ENCODE measurements at places on chromosomes 2 and 18.

GRCh38 chr2:96131152-96131812 lies 7.0 kb downstream of the ASTL start:
- DNase-seq = no peak

GRCh38 chr18:3266062-3266608 lies 4.2 kb downstream of the MYL12B start:
- DNase-seq = no peak

GRCh38 chr2:74843899-74844298 lies 10.0 kb downstream of the HK2 start:
- no peak for DNase-seq

- no peak for DNase-seq
These were observed 100.7 kb upstream of the STK39 start for GRCh38 chr2:168348076-168348475.

DNA sequence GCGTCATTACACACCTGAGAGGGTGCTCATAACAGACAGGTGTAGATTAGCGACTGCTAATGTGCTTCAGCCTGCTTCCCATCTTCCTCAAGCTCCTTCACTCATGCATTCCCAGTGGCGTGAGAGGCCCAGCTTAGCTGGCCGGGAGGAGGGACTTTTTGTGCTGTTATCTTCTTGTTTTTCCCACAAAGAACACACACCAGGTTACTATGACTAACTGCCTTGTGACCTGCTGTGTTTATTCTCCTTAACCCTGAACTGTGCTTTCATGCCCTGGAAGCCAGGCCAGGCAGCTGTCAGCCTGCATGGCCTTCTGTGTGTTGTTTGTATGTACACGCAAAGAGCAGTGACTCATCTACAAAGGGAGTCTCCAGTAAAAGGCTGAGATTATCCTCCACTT lies 143.8 kb downstream of the PIEZO2 start:
- no peak for DNase-seq

- no peak for DNase-seq
These were observed 90.7 kb downstream of the WDPCP start for GRCh38 chr2:63497576-63497975.

GRCh38 chr2:163554864-163555263 lies 180.9 kb downstream of the FIGN start:
- no peak for DNase-seq

GRCh38 chr2:70091364-70091763 lies 4.1 kb downstream of the PCBP1 start:
- no peak for DNase-seq

GRCh38 chr2:73856214-73856613 lies 27.5 kb downstream of the STAMBP start:
- no peak for DNase-seq

DNA sequence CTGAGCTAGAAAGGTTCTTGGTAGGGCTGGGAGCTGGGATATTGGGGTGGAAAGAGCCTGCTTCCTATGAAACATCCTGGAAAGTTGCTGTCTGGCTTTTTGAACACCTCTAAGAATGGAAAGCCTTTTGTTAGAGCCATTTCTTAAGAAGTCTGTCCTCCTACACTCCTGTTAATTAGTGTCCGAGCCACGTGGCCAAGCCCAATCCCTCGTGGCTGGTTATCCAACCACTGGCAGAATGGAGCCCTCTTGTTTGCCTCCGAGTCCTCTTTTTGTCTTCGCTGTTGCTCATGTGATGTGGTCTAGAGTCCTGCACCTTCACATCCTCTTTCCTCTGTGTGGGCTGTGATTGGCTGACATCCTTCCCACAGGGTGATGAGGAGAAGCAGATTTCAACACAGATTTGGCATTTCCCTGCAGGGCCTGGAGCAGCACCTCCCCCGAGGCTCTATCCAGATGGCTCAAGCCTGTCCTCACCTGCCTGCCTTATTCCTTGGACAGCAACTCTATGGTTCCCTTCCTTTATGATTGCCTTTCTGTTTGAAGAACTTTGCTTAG lies 8.2 kb upstream of the TOGARAM2 start:
- no peak for DNase-seq

DNA sequence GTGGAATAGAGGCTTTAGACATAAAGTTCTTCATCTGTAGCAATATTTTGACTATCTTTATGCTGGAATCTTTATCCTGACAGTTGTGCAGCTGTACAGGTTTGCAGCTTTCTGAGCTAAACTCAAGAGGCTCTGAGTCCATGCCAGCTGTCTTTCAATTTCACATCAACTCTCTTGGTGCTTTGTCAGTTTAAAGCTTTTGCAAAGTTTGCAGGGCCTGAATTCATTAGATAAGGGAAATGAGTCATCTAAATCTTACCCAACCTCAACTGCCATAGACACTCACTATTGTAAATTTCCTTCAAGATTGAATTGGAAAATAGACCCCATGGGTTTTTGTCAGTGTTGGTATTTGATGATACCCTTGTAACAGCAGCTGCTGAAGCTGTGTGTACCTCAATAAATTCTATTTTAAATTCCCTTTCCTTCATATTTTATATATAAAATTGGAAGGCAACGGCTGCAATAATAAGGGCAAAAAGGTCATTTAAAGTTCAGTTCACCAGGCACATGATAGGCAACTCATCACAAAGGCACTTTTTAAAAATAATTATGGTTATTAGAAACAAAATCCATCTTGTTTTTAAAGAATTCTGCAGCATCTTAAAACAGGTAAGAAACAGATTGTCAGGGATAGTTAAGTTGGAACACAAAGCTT lies 169.9 kb upstream of the SLC39A10 start:
- no peak for DNase-seq

DNA sequence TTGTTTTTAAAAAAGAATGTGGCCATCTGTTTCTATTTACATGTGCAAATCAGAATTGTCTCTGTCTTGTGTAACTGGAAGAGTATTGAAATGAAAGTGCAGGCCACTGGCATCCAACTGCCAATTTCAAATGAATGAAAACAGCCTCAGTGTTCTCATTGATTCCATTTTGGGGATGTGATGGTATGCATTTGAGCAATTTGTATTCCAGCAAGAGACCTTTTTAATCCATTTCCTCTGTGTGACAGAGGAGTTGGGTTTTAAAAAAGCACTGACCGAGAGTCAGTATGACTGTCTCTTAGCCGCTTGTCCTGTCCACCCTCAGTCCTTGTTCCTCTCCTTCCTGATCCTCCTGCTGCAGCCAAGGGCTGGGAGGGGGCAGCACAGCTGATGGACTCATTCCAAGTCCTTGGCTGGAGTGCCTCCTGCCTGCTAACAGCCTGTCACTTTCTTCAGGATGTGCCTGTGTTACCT lies 50.0 kb downstream of the ASAP2 start:
- peak; percentile 24 for DNase-seq

DNA sequence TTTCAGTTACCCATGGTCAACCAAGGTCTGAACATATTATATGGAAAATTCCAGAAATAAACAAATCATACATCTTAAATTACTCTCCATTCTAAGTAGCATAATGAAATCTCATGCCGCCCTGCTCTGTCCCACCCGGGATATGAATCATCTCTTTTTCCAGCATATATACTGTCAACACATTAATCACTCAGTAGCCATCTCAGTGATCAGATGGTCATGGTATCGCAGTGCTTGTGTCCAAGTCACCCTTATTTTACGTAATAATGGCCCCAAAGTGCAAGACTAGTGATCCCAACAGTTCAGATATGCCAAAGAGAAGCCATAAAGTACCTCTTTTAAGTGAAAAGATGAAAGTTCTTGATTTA lies 43.8 kb downstream of the OSBPL6 start:
- DNase-seq = no peak

DNA sequence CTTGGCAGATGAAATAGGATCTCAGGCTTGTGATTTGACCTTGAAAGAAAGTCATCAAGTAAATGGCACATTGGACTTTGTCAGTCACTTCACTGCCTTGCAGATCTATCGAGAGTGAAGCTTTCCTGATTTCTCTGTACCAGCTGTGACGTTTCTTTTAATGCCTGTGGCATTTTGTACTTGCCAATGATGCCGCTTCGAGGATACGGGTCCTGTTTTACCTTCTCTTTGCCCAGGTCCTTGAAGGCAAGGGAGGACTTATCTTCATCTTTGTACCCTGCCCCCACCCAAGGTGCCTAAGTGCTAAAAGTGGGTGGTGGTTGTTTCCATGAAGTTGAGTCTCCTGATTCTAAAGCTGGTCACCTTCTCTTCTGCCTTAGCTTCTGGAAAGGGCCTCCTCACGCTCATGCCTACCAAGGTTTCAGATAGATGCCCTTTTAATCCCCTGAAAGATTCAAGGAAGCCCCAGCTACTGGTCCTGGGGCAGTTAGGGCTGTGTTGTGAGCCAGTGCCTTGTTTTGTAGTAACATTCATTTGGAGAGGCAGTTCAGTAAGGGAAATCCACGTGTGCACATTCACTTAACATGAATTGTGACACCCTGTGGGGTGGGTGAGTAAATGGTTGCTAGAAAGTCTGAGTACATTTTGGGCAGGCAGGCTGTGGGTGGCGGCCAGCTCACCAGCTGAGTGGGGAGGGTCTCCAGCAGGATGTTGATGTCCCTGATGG lies 6.1 kb downstream of the LBH start:
- no peak for DNase-seq

DNA sequence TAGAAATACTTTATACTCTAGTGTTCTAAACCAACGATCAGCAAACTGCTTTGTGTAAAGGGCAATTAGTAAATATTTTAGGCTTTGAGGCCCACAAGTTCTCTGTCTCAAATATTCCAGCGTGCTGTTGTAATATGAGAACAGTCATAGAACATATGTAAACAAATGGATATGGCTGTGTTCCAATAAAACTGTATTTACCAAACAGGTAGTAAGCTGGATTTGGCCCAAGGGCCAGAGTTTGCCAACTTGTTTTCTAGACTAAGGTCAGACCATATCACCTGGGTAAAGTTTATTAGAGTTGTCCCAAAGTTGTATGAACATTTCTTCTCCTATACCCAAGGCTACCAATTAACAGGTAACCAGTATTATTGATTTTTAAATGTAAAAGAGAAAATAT lies 303.2 kb upstream of the MC4R start:
- DNase-seq = no peak

DNA sequence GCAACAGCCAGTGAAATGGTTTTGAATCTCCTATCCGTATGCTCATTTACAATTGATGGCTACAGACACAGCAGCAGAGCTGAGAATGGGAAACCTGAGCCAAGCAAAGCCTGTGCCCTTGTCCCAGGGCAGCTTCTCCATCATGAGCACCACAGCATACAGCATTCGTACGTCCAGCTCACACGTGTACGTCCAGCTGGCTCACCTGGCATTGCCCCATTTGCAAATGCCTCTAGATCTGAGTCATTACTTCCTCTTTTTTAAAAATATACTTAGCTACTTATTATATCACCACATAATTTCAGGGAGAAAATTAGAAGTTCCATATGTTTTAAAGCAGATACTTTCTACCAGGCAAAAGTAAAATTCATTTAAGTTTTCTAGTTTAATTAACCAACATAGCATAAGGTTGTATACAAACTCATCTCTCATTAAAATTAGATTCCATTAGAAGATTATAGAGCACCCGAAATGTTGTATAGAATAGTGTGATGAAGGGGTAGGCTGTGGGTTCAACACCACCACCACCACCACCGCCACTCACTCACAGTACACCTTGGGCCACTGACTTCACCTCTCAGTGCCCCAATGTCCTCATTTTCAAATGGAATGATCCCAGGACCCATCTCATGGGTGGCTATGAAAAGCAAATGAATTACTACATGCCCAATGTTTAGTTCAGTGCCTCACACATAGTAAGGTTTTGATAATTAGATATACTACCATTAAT lies 31.4 kb upstream of the TMEM177 start:
- no peak for DNase-seq

DNA sequence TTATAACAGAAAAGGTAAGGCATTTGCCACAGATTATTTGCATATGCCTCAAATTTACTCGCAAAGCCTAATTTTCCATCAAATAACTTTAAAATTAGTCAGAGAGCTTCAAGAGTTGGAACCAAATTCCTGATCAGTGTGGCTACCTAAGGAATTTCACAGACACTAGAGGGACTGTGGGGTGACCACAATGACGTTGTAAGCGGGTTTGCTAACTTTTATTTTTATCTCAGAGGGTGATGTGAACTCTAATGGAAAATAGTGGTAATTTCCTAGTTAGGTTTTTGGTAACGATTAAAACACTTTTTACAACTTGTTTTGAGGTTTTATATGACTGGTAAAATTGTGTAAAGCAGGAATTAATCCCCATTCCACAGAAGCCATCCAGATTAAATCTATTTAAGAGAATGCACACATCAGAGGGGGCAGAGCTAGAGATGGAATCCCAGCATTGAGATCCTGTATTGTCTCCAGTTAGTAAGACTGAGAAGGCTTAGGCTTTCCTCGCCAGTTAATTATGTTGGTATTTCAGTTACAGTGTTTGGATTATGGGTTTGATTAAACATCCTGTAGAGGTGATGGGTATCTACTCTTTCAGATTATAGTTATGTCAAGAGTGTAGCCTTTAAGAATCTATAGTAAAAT lies 129.0 kb downstream of the GPD2 start:
- DNase-seq = no peak

- DNase-seq = no peak
These were observed 71.0 kb downstream of the NOL4 start for GRCh38 chr18:34153711-34154110.

- DNase-seq = no peak
These were observed 18.4 kb upstream of the TCF7L1 start for GRCh38 chr2:85114586-85115330.

DNA sequence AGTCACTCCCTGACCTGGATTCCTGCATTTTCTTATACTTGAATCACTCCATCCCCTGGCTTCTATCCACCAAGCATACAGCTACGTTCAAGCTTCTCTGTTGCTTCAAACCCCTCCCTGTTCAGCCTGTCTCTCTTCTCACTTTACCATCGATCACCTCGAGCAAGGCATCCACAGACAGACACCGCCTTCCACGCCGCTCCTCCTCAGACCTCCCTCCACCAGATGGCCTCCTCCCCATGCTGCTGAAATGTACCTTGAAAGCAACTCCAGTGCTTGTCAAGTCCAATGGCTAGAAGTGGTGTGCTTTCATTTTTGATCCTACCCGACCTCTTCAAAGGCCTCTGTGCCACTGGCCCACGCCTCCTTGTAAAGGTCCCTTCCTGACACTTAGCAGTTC lies 131.3 kb upstream of the ACAA2 start:
- no peak for DNase-seq

GRCh38 chr2:147463881-147464520 lies 380.8 kb upstream of the ACVR2A start:
- no peak for DNase-seq

DNA sequence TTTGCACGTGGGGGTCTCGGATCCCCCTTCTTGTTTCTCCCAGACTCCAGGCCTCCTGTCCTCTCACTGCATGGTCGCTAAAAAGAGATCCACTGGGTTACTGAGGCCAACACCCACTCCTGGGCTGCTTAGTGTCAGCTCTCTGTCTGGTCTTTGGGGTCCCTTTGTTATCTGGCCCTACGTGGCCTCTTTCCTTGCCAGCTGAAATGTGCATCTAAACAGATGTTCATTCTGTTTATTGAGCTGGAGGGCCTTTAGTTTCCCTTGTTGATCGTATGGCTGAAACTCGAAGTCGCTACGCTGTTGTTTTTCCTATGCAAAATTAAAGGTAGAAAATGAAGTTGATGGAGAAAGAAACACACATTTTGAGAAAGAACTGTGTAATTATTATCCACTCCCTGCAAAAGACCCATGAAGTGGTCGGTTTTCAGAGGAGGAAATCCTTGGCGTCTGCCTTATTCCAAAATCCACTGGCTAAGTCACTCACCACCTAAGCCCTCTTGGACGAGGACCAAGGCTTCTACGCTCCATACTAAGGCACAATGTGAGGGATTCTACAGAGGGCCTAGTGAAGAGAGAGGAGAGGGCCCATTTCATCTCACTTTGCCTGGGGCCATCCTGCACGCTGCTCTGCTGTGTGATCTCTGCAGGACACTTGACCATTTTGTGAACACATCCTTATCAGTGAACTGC lies 105.3 kb downstream of the GLI2 start:
- no peak for DNase-seq
